ENCODE measurements at places on chromosomes 3 and 15. TPM values are rescaled to one million over a fixed set of nuclear protein-coding genes. Genes with fewer than 3 reads are reported as not detected.
A peak's percentile ranks its signal among the peaks of the same experiment; 100 is the strongest.

DNA sequence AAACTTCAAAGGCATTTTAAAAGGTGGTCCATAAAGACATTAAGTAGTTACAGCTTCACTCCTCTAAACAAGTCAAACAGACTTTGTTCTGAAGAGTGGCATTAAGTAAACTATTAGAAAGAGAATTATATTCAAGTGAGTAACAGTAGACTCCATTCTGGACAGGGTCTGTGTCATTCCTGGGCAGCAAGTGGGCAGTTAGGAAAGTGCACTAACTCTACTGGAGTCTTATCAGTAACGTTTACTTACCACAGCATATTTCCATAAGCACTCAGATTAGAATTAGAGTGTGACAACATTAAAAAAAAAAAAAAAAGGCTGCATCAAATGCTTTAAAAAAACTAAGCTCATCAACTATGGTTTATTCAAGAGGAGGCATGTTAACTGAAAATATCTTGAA, 10.6 kb downstream of the UBR1 start:
- no peaks in the 10 kb centered on the region for H3K36me3 ChIP-seq
- no peak overlapping the region for H3K27ac ChIP-seq
- H3K4me3 ChIP-seq = no peak overlapping the region
- H3K4me1 ChIP-seq = peaks cover 4% of the 10 kb centered on the region
- no peak for DNase-seq

DNA sequence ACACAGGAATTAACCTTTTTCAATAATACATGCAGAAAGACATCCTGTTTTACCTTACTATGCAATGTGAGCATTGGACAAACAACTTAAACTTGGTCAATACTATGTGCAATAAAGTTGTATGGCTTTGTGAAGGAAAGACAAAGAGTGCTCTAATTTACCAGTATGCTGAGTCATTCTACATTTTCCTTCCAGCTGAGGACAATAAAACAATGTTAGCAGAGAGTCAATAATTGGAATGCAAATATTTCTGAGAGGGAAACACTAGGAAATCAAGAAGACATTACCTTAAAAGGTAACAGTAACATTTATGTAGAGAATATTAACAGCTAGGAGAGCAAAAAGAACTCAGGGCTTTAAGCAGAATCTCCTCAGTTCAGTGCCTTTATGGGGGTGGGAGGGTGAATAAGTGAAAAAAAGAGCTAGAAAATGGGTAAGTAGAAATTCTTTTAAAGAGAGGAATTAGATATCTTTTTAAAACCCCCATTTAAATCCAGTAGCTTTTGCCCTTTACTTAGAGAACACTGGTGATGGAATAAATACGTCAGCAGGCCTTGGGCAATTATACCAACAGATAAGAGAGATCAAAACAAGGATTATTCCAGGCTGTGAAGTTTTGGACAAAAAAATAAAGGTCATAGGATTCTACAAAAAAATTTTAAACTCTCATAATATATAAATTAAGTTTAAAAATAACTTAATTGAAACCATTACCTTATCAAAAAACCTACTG, 11.6 kb upstream of the HGD start:
- no peaks in the 10 kb centered on the region for H3K27me3 ChIP-seq
- no peak overlapping the region for H3K27ac ChIP-seq
- no peak overlapping the region for H3K4me3 ChIP-seq
- DNase-seq = no peak
- H3K4me1 ChIP-seq = no peaks in the 10 kb centered on the region
- H3K36me3 ChIP-seq = no peaks in the 10 kb centered on the region

DNA sequence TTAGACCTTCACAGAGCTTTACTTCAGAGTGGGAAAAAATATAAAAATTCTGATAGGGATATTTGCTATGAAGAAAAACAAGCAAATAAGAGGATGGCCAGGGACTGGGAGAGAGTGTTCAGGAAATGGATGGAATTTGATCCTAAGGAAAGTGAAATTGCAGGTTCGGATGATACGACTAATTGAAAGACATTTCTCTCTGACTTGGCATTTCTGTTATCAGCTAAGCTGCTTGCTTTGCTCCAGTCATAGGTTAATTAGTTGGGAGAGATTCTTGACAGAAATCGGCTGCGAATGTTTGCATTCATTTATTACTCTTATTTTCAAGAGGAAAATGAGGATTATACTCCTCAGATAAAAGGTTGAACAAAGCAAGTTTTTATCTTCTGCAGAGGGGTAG, 808.7 kb upstream of the NECTIN3 start:
- no peak overlapping the region for H3K27ac ChIP-seq
- H3K4me1 ChIP-seq = peaks cover 6% of the 10 kb centered on the region
- H3K36me3 ChIP-seq = no peaks in the 10 kb centered on the region

- H3K36me3 ChIP-seq = no peaks in the 10 kb centered on the region
- no peak for DNase-seq
- no peaks in the 10 kb centered on the region for H3K4me1 ChIP-seq
- no peak overlapping the region for H3K4me3 ChIP-seq
- no peak overlapping the region for H3K27ac ChIP-seq
- no peaks in the 10 kb centered on the region for H3K27me3 ChIP-seq
These were observed 5.1 kb downstream of the SPESP1 start for GRCh38 chr15:68935400-68935937.

DNA sequence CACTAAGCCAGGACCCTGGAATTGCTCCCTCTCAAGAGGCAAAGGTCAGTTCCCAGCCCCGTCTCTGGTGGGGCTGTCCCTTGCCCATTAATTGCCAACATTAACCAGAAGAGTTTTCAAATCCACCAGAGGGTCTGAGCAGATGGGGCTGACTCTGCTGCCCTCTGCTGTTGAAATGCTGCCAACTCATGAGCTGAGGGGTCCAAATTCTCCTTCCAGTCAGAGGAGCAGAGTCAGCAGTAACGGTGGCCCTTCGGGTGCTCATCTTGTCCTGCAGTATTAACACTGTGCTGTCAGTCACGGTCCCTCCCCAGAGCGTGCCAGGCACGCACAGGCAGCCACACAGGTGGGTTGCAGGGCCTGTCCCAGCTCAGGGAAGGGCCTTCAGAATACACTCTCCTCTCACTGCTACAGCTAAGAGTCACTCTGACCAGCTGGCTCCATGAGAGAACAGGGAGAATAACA, 10.7 kb upstream of the SPTBN5 start:
- H3K27ac ChIP-seq = no peak overlapping the region
- H3K27me3 ChIP-seq = no peaks in the 10 kb centered on the region
- H3K36me3 ChIP-seq = no peaks in the 10 kb centered on the region
- H3K4me3 ChIP-seq = no peak overlapping the region
- H3K4me1 ChIP-seq = peaks cover 2% of the 10 kb centered on the region
- peak; percentile 79 for DNase-seq

GRCh38 chr3:53696401-53697172, 149.6 kb downstream of the CHDH start:
- no peak overlapping the region for H3K27ac ChIP-seq
- DNase-seq = no peak
- no peaks in the 10 kb centered on the region for H3K27me3 ChIP-seq
- H3K4me3 ChIP-seq = no peak overlapping the region

- no peaks in the 10 kb centered on the region for H3K27me3 ChIP-seq
- DNase-seq = no peak
- H3K4me1 ChIP-seq = no peaks in the 10 kb centered on the region
- H3K4me3 ChIP-seq = no peak overlapping the region
- no peak overlapping the region for H3K27ac ChIP-seq
These were observed 107.4 kb upstream of the FOXB1 start for GRCh38 chr15:59896663-59897074.

DNA sequence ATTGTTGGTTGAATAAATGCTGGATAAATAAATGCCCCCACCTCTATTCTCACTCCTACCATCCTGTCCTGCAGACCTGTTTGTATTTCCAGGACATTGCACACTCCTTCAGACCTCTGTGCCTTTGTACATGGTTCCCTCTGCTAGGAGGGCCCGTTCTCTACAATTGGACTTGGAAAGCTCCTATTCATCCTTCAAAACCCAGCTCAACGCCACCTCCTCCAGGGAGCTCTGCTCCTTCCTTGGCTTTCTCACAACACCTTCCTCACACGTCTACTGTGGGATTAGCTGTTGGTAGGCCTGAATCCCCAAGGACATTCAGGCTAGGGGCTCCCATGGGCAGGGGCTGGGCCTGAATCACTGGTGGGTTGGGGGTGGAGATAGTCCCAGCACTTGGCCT, 78.7 kb upstream of the SEC13 start:
- no peaks in the 10 kb centered on the region for H3K27me3 ChIP-seq
- H3K27ac ChIP-seq = no peak overlapping the region
- H3K4me1 ChIP-seq = no peaks in the 10 kb centered on the region
- H3K36me3 ChIP-seq = no peaks in the 10 kb centered on the region
- no peak for DNase-seq
- no peak overlapping the region for H3K4me3 ChIP-seq

DNA sequence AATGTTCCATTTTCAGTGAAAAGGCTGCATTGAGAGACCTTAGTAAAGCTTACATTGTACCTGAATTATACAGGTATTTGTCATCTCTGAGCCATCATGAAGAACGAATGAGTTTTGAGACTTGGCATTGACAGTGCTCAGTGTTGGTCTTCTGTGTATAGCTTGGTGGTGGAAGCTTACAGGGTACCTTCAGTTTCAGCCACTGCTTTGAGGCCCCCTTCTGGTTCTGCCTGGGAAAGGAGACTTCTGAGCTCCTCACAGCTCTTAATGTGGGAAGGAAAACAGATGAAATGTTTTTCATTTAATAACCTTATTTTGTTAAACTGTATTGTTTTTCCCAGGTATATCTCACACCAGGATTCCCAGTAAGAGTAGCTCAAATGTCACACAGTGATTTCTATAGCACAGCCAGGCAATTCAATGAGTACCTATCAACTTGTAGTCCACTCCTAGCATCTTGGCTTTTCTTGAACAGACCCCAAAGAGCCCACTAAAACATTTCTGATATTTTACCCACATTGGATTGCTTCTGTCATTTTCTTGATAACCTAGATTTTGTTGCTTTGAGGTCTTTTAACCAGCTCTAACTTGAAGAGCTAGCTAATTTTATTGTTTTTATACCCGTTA, 5.6 kb downstream of the SERPINI1 start:
- DNase-seq = no peak
- no peaks in the 10 kb centered on the region for H3K27me3 ChIP-seq
- peaks cover under 1% of the 10 kb centered on the region for H3K4me1 ChIP-seq
- H3K27ac ChIP-seq = no peak overlapping the region

- peak overlapping the region; percentile 86 for H3K27ac ChIP-seq
- H3K4me1 ChIP-seq = peaks cover 9% of the 10 kb centered on the region
- DNase-seq = peak; percentile 61
These were observed 731 bp downstream of the ZNF710 start for GRCh38 chr15:90001683-90002427.

DNA sequence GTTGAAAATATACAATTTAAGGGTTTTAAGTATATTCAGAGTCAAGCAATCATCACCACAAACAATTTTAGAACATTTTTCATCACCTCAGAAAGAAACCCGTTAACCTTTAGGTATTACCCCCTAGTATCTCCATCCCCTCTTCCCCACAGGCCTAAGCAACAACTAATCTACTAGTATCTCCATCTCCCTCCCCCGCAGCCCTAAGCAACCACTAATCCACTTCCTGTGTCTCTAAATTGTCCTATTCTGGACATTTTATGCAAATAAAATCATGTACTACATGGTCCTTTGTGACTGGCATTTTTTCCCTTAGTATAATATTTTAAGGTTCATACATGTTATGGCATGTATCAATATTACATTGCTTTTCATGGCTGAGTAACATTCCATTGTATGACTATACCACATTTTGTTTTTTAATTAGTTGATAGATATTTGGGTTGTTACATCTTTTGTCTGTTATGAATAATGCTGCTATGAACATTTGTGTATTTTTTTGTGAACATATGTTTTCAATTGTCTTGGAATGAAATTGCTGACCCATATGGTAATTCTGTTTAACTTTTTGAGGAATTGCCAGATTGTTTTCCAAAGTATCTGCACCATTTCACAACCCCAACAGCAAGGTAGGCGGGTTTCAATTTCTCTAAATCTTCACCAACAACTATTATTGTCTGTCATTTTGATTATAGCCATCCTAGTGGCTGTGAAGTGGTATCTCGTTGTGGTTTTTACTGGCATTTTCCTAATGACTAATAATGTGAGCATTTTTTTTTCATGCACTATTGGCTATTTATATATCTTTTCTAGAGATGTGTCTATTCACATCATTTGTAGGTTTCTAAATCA, 215.6 kb upstream of the CD96 start:
- DNase-seq = no peak
- no peak overlapping the region for H3K4me3 ChIP-seq
- H3K27me3 ChIP-seq = no peaks in the 10 kb centered on the region
- H3K27ac ChIP-seq = no peak overlapping the region

- no peaks in the 10 kb centered on the region for H3K27me3 ChIP-seq
- DNase-seq = no peak
- H3K36me3 ChIP-seq = no peaks in the 10 kb centered on the region
- H3K4me3 ChIP-seq = no peak overlapping the region
These were observed 4.9 kb downstream of the DUSP7 start for GRCh38 chr3:52051444-52051843.

DNA sequence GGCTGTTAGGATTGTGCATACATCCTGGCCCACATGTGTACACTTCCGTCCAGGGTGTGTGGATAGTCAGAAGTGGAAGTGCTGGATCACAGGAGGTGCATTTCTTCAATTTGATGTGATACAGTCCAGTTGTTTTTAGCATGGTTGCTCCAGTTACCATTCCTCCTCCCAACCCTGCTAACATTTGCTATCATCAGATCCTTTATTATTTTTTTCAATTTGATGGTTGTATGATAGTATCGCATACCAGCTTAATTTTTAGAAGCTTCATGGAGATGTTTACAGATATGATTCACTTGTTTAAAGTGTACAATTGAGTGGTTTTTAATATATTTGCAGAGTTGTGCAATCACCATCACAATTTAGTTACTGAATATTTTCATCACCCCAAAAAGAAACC, 202.7 kb downstream of the ITPR1 start:
- no peak overlapping the region for H3K4me3 ChIP-seq
- no peaks in the 10 kb centered on the region for H3K4me1 ChIP-seq
- H3K27ac ChIP-seq = no peak overlapping the region
- no peak for DNase-seq
- no peaks in the 10 kb centered on the region for H3K36me3 ChIP-seq

The PEX5L gene
- 6.1 TPM for total RNA-seq

- no peaks in the 10 kb centered on the region for H3K27me3 ChIP-seq
- no peak for DNase-seq
- H3K27ac ChIP-seq = no peak overlapping the region
- no peaks in the 10 kb centered on the region for H3K36me3 ChIP-seq
These were observed 33.2 kb upstream of the IQSEC1 start for GRCh38 chr3:13106308-13107001.

GRCh38 chr15:23565395-23566070, at the start of gene MKRN3:
Gene MKRN3, plus strand, starts transcription at chr15:23565674. Its CDS starts 109 bp downstream, at chr15:23565783.
- no peak within 1 kb of the TSS for H3K27ac ChIP-seq
- peak within 1 kb of the TSS; percentile 18 for H3K4me3 ChIP-seq
- no peaks in the 10 kb centered on the region for H3K4me1 ChIP-seq
- H3K27me3 ChIP-seq = no peaks in the 10 kb centered on the region
- DNase-seq = no peak
- H3K36me3 ChIP-seq = no peaks in the 10 kb centered on the region

- H3K36me3 ChIP-seq = no peaks in the 10 kb centered on the region
- H3K4me3 ChIP-seq = no peak overlapping the region
- H3K4me1 ChIP-seq = no peaks in the 10 kb centered on the region
These were observed 282.7 kb downstream of the CNTN3 start for GRCh38 chr3:74331711-74332110.

Measured in ovary (tissue), 10 donors.